ENCODE measurements at places on chromosomes 7 and 10.

GRCh38 chr10:68082872-68083271 is 7.8 kb upstream of the HERC4 start:
- DNase-seq: no peak

GRCh38 chr7:128165927-128166420 is 75.1 kb upstream of the LEP start:
- DNase-seq: no peak

DNA sequence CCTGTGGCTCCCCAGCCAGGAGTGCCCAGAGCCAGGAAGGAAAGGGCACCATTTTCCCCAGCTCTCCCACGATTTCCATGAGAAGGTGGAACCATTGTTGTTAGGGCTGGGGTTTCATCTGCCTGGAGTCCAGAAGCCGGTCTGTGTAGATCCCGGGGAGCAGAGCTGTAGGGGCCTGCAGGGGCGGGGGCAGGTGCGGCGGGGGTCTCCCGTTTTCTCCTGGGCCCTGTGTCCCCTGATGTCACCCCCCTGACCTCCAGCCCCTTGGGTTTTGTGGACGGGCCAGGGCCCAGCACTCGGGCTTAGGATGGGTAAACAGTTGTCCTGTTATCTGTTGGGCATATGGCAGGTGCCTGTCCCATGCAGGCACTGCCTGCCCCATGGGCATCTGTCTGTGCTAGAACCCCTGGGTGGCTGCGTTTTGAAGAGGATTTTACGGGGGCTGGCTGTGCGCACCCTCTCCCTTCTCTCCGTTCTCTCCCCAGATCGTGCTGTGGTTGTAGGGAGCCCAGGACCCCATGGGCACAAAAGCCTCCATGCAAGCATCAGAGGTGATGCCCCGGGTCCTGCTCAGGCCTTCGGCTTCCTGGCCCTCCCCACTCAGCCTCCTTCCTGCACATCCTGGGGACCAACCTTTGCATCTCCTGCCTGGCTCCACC is 158.8 kb downstream of the WDR37 start:
- no peak for DNase-seq

- DNase-seq: no peak
Observed at GRCh38 chr10:60962946-60963345, 19.0 kb upstream of the RHOBTB1 start.

DNA sequence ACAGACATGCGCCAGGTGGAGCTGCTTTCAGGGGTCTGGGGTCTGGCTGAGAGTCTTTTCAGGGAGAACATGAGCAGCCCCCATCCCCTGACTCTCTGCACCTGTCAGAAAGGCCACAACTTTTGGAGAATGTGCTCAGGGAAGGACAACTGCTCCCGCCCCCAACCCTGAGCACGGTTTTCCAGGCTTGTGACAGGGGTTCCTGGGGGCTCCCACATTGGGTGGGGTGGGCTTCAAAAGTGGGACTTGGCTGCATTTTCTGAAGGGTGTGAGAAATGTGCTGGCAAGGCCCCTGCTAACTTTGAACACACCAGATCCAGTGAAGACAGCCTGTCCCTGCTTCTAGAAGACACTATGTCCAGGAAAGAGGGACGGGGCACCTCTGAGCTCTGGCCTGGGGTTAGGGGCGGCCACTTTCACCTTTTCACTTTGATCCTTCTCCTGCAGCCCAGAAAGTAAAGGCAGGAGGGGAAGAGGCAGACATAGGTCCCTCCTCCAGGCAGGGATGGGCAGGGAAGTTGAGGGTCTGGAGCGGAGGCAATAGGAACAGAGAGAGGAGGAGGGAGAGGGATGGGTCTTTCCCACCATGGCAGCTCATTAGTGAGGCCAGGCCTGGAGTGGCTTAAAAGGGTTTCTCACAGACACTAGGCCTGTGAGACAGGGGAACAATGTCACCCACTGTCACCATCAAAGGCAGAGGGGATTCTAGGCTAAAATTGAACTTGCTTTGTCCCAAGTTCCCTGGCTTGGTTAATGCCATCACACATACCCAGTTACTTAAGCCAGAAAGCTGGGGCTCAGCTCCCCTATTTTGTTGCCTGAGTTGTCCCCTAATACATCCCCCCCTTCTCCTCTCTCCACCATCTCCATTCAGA is 1.5 kb downstream of the KCP start:
- no peak for DNase-seq

DNA sequence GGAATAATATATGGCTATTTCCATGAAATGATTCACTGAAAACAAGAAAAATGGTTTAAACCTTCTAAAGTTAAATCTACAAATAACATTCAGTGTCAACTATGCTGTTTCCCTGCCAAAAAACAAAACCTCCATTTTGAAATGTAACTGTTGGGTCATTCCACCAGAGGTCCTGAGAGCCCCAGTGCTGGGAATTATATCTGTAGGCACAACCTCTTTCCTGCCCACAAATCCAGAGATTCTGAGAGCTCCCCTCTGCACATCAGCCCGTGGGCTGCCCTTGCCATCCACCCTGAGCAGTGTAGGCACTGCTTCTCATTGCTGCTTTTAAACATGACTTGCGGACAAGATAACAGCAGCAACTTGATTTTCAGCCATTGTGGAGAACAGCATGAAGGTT is 198.6 kb downstream of the TMEM178B start:
- DNase-seq: no peak

DNA sequence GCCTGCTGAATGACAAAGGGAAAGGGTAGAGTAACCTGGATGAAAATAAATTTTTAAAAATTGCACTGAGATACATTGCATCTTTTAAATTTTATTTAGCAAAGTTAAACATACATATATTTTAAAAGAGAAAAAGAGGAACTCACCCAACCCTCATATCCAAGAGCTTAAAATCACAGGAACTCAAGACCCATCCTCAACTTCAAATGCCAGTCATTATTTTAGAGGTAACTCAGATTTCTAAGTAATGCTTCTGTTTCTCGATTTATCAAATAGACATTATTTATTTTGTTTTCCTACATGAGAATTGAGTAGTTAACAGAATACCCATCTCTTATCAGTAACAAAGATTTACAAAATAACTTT is 32.4 kb upstream of the KMT2E start:
- DNase-seq: no peak

DNA sequence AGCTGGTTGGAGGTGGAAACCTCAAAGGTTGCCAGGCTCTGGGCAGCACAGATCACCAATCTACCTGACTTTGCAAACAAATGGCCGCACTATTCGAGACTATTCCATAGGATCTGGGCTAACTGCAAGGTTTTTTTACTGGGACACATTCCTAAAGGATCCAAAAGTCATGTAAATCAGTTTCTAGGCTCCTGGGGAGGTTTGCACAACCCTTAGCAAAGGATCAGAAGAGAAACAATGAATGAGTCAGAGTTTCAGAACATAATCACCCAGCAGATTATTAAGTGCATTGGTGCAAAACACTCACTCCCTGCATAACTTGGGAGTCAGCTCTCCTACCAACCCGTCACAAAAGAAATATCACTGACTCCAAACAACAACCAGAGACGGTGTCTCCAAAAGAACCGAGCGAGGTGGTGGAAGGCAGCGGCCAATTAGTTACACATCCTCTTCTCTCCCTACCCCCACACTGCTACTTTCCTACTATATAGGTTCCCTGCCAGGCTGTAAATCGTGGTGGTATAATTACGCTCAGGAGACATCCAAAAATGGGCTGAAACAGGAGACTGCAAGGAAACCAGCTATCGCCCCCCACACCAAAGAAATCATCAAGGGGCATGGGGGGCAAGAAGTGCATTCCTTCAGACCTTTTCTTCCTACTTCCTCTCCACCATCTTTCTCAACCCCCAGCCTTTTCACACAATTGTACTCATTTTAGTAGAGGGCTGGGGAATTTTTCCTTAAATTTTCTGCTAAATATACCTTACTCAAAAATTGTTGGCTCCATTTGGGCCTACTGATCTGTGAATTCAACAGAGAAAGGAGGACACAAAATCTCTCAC is 3.2 kb downstream of the UBE2H start:
- DNase-seq: no peak

DNA sequence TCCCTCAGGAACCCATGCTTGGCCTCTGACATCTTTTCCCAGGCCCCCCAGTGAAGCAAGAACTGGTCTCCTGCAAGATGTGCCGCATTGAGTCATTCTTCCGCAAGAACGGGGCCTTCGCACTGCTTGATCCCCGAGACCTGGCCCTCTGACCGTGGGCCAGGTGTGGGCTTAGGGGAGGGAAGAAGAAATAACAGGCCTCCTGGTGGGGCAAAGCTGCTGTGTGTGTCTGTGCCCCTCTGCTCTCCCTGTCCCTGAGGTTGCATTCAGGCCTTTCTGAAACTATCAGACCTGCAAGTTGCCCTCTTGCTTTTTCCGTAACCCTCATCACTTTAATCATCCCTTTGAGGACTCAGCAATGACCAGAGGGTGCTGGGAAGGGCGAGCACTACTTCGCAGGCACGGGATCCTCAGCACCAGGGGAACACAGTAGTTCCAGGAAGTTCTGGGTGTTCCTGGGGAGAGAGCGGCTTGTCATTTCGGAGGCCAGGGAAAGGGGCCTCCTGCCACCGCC is 6.0 kb downstream of the ATP6V1F start:
- no peak for DNase-seq

DNA sequence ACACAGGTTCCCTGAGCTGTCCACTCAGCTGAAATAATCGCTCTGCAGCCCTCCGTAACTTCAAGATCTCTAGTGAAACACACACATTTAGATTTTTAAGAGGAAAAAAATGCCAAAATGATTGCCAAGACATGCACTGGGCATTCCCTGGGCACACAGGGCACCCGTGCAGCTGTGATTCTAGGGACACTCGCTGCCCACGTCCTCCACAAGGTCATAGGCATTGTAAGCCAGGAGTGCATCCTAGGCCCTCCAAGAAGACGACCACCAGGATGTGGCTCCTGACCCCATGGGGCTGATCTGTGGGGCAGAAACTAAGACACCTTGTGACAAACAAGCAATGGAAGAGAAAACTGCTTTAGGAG is 563.3 kb downstream of the PTPRN2 start:
- no peak for DNase-seq

GRCh38 chr10:110571093-110571743 is 3.7 kb downstream of the SMC3 start:
- DNase-seq: no peak

DNA sequence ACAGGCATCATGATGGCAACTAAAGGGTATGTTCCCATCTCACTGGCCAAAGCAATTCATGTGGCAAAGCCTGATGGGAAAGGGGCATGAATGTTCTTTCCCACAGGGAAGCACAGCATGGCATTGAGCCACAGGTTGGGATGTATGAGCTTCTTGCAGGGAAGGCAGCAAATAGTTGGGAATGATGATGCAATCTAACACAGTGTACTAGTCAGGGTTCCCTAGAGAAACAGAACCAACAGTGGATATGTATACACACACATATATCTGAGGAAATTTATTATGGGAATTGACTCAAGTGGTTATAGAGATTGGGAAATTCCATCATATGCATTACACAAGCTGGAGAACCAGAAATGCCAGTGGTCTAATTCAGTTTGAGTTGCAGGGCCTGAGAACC is 253.6 kb upstream of the NPVF start:
- DNase-seq: no peak

DNA sequence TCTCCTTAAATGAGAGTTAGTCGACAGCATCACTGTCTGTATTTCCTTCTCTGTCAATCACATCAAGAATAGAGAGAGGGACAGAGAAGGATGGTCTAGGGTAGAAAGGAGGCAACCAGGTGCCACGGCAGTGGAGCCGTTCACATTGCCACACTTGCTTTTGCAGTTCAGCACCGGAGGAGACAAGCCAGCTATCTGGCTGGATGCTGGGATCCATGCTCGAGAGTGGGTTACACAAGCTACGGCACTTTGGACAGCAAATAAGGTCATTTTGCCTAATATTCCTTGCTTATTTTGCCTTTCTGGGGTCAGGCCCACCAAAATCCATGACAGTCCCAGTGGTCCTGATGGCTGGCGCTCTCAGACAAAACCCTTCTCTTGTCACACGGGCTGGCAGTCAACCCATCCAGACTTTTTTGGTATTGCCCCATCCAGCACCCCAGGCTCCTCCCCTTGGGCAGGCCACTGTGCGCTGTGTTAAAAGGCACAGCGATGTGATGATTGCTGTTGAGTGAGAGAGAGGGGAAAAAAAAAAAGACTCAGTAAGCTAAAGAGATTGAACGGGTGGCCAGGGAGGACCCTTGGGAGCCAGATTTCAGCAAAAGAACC is 8.4 kb downstream of the CPA2 start:
- DNase-seq: peak; percentile 12

GRCh38 chr7:140403878-140404564 is at the start of gene RAB19:
TSS of gene RAB19 (plus strand) at chr7:140404058. CDS start at chr7:140407647, 3,589 bp downstream.
- DNase-seq: peak; percentile 33

DNA sequence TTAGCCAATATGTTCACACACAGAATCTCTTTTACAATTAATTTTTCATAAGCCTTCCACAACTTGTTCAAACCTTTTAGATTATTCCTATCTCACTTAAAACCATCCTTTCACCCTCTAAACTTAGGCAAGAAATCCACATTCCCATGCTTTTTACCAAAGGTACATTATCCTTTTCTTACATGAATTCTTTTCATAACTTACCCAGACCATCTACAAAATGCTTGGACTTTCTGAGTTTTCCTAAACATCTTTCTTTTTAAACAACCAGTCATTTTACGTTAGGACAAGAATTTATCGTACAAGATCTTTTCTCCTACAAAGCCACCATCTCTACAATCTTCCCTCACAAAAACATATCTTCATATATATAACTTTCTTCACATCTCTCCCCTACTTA is 18.8 kb upstream of the GARS1 start:
- no peak for DNase-seq

- no peak for DNase-seq
Observed at GRCh38 chr7:154937837-154938236, 65.1 kb downstream of the PAXIP1 start.

- DNase-seq: no peak
Observed at GRCh38 chr7:74240482-74240881, 13.7 kb downstream of the RFC2 start.

DNA sequence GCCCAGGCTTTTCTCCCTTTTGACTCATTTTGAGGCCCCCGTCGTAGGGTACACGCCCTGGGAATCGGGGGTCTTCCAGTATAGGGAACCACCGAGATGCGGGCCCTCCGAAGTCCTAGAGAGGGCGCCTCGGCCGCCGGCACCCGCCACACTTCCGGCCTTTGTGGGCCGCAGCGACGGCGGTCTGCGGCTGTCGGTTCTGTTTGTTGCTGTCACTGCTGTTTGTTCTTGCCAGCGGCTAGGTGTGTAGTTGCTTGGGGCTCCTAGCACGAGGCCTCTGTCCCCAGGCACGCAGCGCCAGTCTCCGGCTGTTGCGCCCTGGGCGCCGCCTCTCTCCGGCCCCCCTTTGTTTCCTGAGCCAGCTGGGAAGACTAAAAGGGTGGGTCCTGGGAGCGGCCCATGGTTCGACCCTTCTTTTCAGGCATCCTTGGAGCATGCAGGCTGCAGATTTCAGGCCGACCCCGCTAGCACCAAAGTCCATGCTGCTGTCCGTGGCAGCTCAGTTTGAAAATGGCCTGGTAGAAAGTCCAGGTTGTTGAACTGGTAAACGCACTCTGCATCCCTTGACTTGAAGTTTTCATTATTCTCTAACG is 17.8 kb upstream of the ZKSCAN1 start:
- no peak for DNase-seq

Data from NCI-H2107 (cell line).